NCI-H526 (cell line): ENCODE measurements at places on chromosomes 13 and 19.
A peak's percentile ranks its signal among the peaks of the same experiment; 100 is the strongest.

GRCh38 chr13:112487127-112487517, 100.8 kb downstream of the TUBGCP3 start:
- DNase-seq = no peak

DNA sequence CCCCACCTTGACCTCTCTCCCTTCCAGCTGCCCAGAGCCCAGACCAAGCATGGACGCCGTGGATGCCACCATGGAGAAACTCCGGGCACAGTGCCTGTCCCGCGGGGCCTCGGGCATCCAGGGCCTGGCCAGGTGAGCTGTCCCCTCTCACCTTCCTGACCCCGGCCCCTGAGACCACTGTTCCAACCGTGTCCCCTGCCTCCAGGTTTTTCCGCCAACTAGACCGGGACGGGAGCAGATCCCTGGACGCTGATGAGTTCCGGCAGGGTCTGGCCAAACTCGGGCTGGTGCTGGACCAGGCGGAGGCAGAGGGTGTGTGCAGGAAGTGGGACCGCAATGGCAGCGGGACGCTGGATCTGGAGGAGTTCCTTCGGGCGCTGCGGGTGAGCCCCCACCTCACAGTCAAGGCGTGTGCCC, 312 bp downstream of the CAPS start:
- DNase-seq = no peak

- DNase-seq = no peak
Measured at GRCh38 chr13:111187960-111188541, 72.9 kb downstream of the ARHGEF7 start.

DNA sequence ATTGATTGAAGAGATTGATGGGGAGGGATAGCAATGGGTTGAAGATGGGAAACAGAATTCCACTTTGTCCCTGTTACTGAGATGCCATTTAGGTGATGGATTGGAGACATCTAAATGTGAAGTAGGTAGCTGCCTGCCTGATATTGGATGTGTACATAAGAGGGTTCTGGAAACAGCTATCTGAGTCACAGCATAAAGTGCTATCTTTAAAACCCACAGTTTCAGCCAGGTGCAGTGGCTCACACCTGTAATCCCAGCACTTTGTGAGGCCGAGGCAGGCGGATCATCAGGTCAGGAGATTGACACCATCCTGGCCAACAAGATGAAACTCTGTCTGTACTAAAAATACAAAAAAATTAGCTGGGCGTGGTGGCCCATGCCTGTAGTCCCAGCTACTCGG, 72.6 kb downstream of the DNAJC3 start:
- no peak for DNase-seq

GRCh38 chr19:10142701-10143375, 23.1 kb upstream of the EIF3G start:
- DNase-seq = no peak

GRCh38 chr19:3250675-3251074, 26.2 kb downstream of the CELF5 start:
- no peak for DNase-seq

- no peak for DNase-seq
Measured at GRCh38 chr19:12527034-12527836, 24.0 kb downstream of the ZNF564 start.

- no peak for DNase-seq
Measured at GRCh38 chr13:79237981-79238380, 168.1 kb downstream of the RBM26 start.

GRCh38 chr13:84430446-84430845, 548.2 kb upstream of the SLITRK1 start:
- no peak for DNase-seq

DNA sequence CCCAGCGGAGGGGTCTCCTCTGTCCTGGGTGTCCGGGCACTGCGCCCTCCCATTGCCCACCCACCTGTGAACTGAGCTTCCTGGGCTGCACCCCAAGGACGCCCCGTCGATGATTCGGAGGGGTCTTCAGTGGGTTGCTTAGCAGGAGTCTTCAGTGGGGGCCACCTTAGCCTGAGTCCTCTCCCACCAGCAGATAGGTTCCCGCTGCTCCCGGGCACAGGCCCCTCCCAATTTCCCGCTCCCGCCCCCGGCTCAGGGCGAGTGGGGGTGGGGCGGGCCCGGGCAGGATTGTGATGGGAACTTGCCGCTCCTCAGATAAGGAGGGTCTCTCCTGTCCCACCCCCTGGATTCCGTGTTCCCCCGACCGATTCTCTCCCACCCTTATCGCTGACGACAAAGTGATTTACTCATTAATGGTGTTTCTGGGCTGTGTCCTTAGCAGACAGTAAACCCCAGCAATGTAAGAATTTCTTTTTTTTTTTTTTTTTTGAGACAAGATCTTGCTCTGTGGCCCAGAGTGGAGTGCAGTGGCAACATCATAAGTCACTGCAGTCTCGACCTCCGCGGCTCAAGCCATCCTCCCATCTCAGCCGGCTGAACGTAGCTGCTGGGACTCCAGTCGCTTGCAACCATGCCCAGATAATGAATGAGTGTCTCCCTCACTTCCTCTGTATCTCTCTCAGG, 655 bp upstream of the S1PR5 start:
- DNase-seq = no peak

DNA sequence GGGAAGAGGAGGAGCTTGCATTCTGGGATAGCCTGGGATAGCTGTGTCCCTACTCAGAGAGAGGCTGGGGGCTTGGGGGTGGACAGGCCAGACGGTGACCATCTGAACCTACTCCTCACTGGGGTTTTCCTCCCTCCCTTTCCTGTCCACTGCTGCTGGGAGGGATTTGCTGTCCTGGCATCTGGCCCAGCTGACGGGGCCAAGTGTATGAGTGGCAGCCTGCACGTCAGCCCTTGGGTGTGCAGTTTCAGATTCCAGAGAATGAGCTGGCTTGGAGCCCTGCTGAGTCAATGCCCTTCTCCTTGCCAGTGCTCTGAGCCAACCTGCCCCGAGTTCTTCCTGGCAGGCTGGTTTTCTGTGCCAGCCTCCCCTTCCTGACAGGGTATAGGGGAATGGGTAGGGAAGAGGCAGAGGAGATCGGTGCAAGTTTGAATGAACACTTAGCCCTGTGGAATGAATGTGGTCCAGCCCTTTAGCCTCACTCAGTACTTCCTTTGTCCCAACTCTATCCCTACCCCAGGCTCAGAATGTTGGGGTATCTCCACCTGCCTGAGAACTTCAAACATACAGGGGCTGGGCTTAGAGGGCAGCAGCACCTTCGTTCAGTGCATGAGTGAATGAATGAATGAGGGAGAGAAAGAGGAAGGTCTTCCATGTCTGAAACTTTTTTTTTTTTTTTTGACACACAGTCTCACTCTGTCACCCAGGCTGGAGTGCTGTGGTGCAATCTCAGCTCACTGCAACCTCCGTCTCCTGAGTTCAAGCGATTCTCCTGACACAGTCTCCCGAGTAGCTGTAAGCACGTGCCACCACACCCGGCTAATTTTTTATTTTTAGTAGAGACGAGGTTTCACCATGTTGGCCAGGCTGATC, 1.8 kb upstream of the ANGPTL4 start:
- no peak for DNase-seq

- peak; percentile 84 for DNase-seq
Measured at GRCh38 chr19:18419195-18419698, at the start of gene SSBP4. Gene SSBP4, plus strand, starts transcription at chr19:18419398. Its CDS starts 251 bp downstream, at chr19:18419649.

DNA sequence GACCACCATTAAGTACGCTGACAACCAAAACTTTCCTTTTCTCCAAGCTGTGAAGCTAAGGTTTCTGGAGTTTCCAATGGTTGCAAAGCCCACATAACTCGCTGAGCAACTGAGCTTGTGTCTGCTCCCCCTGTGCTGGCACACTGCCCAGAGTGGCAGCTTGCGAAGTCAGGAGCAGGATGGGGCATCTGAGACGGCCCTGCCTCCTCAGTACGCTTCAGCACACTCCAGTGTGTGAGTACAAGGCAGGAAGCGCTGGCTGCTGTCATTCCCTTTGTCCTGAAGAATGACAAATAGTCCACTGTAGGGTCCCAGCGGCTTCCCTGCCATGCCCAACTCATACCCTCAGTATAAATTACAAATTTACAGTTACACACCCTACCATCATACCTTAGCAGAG, 51.5 kb downstream of the SKA3 start:
- peak; percentile 23 for DNase-seq

GRCh38 chr13:98622931-98623331, 46.0 kb upstream of the STK24 start:
- DNase-seq = no peak

- no peak for DNase-seq
Measured at GRCh38 chr13:33119022-33119781, 103.0 kb downstream of the KL start.

DNA sequence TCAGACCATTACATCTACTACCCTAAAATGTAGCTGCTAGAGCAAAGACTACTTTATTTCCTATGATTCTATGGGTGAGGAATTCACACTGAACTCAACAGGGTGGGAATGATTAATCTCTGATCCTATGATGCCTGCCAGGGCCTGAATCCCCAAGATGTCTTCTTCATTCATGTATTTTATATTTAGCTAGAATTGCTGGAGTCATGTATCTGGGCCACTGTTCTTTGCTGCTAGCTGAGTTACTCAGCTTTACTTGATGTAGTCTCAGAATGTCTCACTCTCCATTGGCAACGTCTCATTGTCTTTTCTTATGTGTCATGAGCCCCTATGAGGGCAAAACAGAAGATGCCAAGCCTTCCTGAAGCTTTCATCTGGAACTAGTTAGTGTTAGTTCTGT, 21.1 kb downstream of the ZNF582 start:
- DNase-seq = no peak

DNA sequence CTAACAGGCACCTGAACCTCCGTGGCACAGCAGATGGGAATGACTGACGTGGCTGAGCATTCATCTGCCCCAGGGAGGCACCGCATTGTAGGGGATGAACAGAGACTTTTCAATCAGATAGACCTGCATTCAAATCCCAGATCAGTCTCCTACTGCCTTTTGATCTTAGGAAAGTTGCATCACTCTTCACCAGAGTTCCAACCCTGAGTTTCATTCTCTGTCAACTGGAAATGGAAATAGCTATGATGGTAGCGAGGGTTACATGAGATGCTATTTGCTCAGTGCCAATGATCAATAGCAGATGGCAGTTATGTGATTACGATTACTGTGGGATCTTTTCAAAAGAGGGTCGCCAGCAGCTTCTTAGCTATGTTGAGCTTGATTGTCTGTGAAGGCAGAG, 189.3 kb upstream of the RFC3 start:
- DNase-seq = no peak

- no peak for DNase-seq
Measured at GRCh38 chr13:87131611-87132010, 539.6 kb upstream of the SLITRK5 start.

GRCh38 chr13:24060993-24061392, 99.5 kb upstream of the SPATA13 start:
- DNase-seq = no peak
